Mammary epithelial cell (primary cell): ENCODE measurements at places on chromosomes 1 and 21. TPM values are rescaled to one million over a fixed set of nuclear protein-coding genes. Genes with fewer than 3 reads are reported as not detected.

The PADI2 gene
- 2.2 TPM for total RNA-seq

The SPATA21 gene
- not detected for total RNA-seq

The NEK2 gene
- 0.33 TPM for total RNA-seq

The LCE1B gene
- total RNA-seq, result not detected

The TTC4 gene
- 28.2 and 29.2 TPM in 2 replicates for total RNA-seq

The CBR3 gene
- total RNA-seq, result 1.2 TPM

The SAMSN1 gene
- total RNA-seq, result not detected

- no peak for DNase-seq
Observed at GRCh38 chr1:169289016-169289415, 78.6 kb downstream of the NME7 start.

DNA sequence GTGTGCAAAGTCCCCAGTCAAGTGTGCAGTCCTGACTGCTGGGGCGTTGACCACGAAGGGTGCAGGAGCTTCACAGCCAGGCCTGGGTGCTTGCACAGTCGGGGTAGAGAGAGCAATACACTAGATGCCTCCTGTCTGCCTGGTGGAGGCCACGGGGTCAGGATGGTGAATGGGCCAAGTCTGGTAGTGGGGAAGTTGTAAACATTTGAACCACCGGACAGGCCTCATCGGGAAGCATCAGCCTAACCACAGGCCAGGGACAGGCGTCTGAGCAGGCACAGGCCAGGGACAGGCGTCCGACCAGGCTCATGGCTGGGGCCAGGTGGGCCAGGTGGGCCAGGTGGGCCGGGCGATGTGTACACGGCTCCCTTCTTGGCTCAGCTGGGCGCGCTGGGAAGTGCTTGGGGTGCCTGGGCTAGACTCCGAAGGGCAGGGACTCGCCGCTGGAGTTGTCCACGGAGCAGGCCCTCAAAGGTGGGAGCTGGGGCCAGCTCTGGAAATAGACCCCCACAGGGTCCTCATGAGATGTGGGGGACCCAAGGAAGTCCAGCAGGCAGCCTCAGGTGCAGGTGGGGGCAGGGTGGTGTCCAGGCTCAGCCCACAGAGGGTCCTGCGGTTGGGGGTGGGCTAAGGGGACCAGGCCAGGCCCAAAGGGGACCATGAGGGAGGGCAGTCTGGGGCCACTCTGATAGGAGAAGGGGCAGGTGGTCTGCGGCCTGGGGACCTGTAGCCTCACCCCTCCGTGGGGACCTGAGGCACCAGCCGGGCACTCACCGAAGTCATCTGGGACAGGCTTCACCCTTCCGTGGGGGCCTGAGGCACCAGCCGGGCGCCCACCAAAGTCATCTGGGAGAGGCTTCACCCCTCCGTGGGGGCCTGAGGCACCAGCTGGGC is 15.0 kb downstream of the COL6A1 start:
- no peak for DNase-seq

DNA sequence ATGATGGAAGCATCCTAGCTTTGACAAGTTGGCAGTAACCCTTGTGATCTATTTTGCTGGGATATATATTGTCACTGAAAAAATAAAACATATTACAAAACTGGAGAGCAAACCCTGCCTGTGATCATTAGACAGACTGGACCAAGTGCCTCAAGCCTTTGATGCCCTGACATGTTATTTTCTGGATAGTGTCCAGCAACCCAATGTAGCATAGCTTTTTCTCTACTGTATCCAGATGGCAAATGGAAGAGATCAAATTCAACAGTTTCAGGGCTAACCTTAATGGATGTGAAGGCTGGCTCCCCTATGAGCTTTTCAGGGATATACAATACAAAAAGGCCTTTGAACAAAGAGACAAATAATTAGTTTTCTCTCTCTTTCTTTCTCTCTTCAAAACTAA is 25.1 kb downstream of the WARS2 start:
- DNase-seq, result no peak

GRCh38 chr1:9455487-9456234 is 83.6 kb upstream of the SLC25A33 start:
- DNase-seq, result peak; percentile 24

GRCh38 chr1:115117298-115117697 is 28.0 kb upstream of the TSPAN2 start:
- peak; percentile 36 for DNase-seq

GRCh38 chr1:175548774-175549173 is 194.6 kb downstream of the TNR start:
- DNase-seq, result peak; percentile 79

- DNase-seq, result peak; percentile 19
Observed at GRCh38 chr1:230307213-230307612, 118.9 kb downstream of the PGBD5 start.

- peak; percentile 25 for DNase-seq
Observed at GRCh38 chr1:202501281-202501680, 152.8 kb downstream of the PPP1R12B start.

- DNase-seq, result peak; percentile 9
Observed at GRCh38 chr1:202416641-202417040, 68.1 kb downstream of the PPP1R12B start.

- peak; percentile 48 for DNase-seq
Observed at GRCh38 chr21:25967181-25967900, 203.2 kb downstream of the APP start.

DNA sequence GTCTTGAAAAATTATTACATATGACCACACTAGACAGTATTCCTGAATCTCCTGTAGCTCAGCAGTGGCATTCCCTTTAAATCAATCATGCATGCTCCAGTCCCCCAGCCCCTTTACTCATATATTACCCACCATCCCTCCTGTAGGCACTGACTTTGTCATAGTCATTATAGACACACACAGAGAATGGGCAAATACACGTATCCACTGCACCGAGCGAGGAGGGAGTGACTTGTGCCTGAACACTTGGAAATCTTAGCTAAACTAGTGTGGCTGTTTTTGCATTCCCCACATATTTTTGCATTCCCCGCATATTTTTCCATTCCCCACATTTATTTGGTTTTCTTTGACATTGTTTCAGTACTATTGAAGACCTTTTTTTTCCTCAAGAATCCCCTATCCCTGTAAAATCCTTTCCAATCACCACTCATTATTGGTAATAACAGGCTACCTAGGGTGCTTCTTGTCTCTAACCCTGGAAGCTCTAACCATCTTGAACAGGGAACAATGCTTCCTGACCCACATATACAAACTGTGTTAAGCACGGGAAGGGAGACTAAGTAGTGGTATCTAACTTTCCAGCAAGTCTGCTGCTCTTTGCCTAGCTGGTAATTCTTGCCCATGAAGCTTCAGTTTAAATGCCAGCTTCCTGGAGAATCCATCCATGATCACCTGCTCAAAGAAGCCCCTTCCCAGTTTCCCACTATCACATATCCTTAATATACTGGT is 534.4 kb upstream of the CAMK1G start:
- DNase-seq, result no peak

GRCh38 chr1:49408346-49408745 is 615.4 kb downstream of the AGBL4 start:
- DNase-seq, result peak; percentile 14

DNA sequence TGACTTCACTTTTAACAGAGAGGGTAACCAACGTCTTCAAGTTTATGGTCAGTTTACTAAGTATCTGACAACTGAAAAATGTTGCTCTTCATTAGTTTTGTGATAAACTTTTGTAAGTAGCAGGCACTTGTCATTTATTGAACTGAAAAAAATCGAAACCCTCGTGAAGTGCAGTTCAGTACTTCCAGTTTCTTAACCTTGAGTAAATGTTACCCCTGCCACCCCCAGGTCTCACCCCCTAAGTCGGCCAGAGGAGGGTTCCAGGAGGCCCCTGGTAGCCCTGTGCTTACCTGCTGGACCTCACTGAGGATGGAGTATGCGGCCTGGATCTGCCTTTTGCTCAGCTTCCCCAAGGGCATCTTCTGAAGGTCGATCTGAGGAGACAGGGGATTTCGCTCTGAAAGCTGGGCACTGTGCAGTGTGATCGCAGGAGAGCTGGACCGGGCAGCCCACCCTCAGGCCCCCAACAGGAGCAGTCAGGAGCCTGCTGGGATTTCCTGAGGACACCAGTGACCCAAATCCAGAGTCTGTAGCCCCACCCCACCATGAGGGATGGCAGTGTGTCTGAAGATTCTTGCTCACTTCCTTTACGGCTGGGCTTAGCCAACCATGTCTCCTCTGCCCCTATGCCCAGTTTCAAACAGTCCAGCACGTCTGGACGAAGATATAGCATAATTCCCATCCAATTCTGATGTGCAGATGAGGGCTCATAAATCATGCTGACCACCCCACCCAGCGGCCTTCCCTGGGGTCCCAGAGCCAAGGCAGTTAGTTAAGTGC is 37.6 kb downstream of the PARP1 start:
- DNase-seq, result no peak

GRCh38 chr1:38076038-38076437 is 29.4 kb upstream of the POU3F1 start:
- peak; percentile 11 for DNase-seq

GRCh38 chr1:22428672-22429071 is 23.0 kb upstream of the ZBTB40 start:
- DNase-seq, result peak; percentile 46

- DNase-seq, result no peak
Observed at GRCh38 chr21:32886339-32886738, 114.8 kb upstream of the PAXBP1 start.

GRCh38 chr1:39679821-39680220 is 7.9 kb upstream of the NT5C1A start:
- DNase-seq, result no peak

- no peak for DNase-seq
Observed at GRCh38 chr1:79363430-79363829, 356.9 kb upstream of the ADGRL4 start.

DNA sequence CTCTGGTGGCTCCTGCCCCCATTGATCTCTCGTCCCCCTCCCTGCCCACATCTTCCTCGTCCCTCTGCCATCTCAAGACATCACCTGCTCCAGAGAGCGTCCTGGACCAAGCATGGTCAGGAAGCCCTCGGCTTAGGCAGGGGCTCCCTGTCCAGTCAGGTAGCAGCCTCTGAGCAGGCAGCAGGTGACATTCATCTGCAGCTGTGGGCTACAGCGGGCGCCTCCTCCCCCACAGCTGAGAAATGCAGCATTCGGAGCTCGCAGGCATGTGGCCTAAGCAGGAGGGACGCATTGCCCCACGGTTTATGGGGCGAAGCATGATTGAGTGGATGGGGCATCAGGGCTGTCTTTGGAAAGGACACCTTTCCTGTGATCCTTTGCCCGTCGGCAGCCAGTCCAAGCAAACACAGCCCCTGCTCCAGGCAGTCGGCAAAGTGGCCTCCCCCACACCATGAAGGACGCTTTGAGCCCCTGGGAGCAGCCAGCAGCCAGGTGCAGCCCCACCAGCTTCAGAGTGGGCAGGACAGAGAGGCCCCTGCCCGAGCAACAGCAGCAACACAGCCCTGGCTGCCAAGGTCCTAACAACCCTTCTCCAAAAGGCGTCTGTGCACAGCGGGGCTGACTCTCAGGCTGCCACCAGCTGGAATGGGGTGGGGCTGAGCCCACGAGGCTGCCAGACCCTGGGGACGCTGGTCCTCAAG is 234.1 kb upstream of the VAMP3 start:
- DNase-seq, result no peak

GRCh38 chr1:247332623-247333361 is 1.1 kb upstream of the ZNF496 start:
- DNase-seq, result peak; percentile 51

GRCh38 chr1:196723325-196724185 is 51.1 kb upstream of the CFHR3 start:
- DNase-seq, result peak; percentile 57

DNA sequence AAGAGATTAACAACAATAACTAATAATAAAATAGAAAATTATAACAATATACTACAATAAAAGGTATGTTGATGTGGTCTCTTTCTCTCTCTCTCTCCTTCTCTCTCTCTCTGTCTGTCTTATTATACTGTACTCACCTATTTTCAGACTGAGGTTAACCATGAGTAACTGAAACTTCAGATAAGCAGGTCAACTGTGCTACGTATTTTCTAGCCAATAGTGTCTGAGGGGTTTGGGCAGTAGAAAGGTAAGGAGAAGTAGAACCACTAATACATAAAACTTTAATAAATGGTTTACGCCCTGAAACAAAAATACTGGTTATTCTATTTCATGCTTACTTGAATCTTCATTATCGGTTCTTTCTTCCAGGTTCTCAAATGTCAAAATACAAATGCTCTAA is 71.0 kb upstream of the LRRC53 start:
- no peak for DNase-seq
